ENCODE measurements at places on chromosomes 5 and 9. TPM values are rescaled to one million over a fixed set of nuclear protein-coding genes. Genes with fewer than 3 reads are reported as not detected.

DNA sequence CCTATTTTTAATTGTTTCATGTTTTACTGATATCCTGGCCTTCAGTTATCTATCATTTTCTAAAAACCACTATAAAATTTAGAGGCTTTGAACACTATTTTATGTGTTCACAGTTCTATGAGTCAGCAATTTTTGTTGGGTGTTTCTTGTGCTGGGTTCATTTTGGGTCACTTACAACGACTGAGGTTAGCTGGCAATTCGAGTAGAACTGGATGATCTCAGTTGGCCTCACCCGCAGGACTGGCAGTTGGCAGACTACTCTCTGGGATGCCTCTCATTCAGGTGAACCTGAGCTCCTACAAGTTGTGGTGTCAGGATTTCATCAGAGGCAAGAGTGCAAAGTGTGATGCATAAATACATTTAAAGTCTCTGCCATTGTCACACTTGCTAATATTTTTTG is 151.0 kb upstream of the PAPPA start:
- no peak for DNase-seq

Gene SLC6A18
- not detected for total RNA-seq

- no peak for DNase-seq
Measured at GRCh38 chr5:55897206-55897894, 46.2 kb downstream of the IL31RA start.

- DNase-seq: no peak
Measured at GRCh38 chr5:169686137-169686536, 49.1 kb downstream of the DOCK2 start.

DNA sequence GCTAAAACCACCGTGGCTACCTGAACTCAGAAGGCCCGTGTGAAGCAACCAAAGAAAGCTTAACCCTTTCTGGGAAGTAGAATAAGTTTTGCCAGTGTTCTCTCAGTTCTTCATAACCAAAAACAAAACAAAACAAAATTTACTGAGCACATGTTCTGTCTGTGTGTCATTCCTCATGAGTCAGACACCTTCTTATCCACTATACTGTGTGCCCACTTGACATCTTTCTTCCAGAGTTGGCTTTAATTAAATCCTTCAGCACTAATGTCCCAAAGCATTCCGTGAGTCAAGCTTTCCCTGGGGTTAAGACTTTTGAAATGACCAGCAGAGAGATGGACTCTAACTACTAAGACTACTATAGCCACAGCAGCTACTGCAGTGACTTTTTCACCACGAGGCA is 61.3 kb downstream of the GLIS3 start:
- no peak for DNase-seq

Gene ROPN1L
- 24.7 TPM for total RNA-seq

DNA sequence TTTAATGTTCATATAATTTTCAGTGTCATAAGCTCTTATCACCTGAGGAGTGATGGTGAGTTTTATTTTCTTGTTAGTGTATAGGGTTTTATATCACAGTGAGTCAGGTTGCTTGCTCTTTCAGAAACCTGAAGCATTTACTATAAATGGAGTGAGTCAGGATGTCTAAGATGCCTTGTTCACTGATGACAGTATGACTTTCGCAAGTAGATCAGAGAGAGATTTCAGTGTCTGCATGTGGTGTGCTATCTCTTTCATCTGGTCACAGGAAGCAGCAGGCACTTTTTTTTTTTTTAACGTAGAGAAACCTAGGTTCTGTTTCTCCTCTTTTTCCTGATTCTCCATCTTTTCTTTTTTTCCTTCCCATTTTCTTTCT is 237.1 kb downstream of the DMRTA1 start:
- no peak for DNase-seq

- DNase-seq: no peak
Measured at GRCh38 chr5:21862986-21863385, 990.2 kb downstream of the CDH12 start.

- peak; percentile 92 for DNase-seq
Measured at GRCh38 chr5:43039471-43040286, 440 bp downstream of the ANXA2R start.

Gene GDNF
- total RNA-seq: 0.17 TPM

DNA sequence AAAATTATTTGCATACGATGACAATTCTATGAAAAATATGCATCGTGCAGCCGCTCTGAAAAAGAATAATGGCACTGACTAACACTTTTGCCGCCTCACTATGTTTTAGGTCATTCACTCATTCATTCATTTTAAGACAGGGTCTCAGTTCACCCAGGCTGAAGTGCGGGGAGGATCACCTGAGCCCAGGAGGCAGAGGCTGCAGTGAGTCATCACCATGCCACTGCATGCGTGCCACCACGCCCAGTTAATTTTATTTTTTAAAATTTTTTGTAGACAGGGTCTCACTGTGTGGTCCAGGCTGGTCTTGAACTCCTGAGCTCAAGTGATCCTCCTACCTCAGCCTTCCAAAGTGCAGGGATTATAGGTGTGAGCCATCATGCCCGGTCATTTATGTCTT is 37.0 kb downstream of the RAPGEF1 start:
- no peak for DNase-seq

Gene PTGR1
- 11.8 TPM for total RNA-seq

GRCh38 chr9:7316166-7316795 is 483.3 kb downstream of the DMAC1 start:
- DNase-seq: no peak

Gene PCDHB14
- 1.6 TPM for total RNA-seq

DNA sequence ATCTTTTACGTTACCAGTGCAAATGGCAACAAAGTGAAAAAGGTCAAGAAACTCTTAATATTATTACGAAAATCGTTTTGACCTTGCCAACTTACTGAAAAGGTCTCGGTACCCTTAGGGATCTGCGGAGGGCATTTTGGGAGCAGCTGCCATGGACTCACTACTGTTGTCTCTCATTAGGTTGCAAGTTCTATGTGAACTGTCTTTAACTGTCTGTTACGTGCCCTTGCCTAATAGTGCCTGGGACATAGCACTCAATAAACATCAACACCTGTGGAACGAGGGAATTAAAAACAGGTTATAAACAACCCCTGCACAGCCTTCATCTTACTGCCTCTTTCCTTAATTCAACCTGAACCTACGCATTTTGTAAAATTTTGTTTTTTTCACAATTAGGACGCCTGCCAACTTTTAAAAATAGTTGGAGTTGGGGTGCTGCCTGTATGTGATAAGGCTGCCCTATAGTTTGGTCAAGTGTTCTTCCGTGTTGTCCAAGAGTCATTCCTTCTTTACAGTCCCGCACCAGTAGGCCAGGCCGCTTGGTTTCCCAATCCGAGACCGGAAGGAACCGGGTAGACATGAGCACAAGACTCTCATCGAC is 527 bp upstream of the SREK1 start:
- no peak for DNase-seq

Gene CFAP90
- total RNA-seq: 0.60 TPM

Gene PCDHB5
- 2.4 TPM for total RNA-seq

GRCh38 chr5:14870337-14871213 is 1.0 kb downstream of the ANKH start:
- DNase-seq: peak; percentile 80

Gene ADAM19
- total RNA-seq: 51.3 TPM

Gene OBP2B
- 0.95 TPM for total RNA-seq

Gene PDE6A
- total RNA-seq: not detected

- no peak for DNase-seq
Measured at GRCh38 chr5:13378091-13378490, 566.4 kb downstream of the DNAH5 start.

Gene BNC2
- total RNA-seq: 2.8 TPM

Gene CATSPER3
- total RNA-seq: not detected

DNA sequence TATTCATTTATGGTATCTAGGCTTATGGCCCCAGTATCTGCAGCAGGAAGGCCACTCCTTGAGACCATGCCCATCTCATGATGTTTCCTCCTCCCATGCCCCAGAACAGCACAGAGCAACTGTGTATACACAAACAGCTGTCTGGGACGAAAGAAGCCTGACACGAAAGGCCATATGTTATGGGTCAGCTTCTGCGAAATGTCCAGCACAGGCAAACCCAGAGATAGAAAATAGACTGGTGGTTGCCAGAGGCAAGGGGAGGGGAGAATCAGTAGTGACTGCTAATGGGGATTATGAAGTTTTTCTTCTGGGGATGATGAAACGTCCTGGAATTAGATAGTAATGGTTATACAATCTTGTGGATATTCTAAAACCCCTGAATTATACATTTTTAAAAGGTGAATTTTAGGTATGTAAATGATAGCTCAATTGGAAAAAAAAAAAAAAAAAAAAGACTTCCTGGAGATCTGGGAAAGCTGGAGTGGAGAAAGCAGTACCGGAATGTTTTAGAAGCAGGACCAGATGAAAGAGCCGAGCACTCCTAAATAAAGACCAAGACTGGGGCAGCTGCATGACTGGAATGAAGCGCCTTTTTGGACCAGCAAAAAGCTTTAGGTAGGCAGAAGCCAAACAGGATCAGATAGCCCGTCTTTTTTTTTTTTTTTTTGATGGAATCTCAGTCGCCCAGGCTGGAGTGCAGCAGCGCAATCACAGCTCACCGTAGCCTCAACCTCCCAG is 29.2 kb downstream of the PCDHGC5 start:
- peak; percentile 21 for DNase-seq

- DNase-seq: peak; percentile 82
Measured at GRCh38 chr5:132272311-132273210, 15.1 kb downstream of the PDLIM4 start.

Gene FOXD4L3
- not detected for total RNA-seq

Gene KIF4B
- 0.17 TPM for total RNA-seq

Gene PCDHB13
- total RNA-seq: 3.3 TPM

- no peak for DNase-seq
Measured at GRCh38 chr9:114336157-114336556, 6.5 kb downstream of the ORM2 start.

DNA sequence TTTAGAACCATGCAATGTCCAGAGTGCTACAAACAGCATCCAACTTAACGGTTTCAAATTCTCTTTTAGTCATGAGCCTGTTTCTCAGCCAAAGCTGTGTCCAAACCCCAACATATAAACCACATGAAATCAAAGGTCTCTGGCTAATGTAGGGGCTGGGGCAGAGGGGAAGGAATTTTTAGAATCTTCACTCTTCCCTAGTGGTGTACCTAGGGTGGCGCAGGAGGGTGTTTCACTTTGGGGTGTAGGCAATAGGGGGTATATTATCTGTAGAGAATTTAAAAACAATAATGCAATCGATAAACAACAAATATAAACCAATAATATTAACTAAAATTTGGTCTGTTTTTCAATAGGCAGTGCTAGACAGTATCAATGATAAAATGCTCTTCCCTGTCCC is 132.1 kb upstream of the BRINP1 start:
- DNase-seq: no peak

DNA sequence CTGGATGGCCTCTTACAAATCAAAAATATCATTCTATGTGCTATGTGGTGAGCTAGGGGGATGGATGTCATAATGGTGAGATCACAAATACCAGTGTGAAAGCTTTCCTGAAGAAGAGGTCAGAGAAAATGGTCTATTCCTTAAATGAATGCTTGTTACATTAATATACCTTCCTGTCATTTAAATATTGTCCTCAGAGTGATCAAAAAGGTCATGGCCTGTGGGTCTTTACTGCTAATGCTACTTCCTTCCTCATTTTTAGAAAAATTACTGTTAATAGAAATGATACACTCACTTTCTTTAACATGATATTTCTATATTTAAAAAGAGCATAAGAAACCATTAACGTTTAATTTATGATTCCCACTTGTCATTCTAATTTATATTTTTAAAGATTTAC is 9.7 kb downstream of the OMD start:
- no peak for DNase-seq

GRCh38 chr5:171697221-171698102 is 88.2 kb upstream of the SMIM23 start:
- no peak for DNase-seq

GRCh38 chr9:114410910-114411309 is 23.1 kb upstream of the AKNA start:
- DNase-seq: no peak

Gene TOMM5
- total RNA-seq: 68.3 TPM

- DNase-seq: no peak
Measured at GRCh38 chr5:143582869-143583268, 179.4 kb upstream of the NR3C1 start.

- DNase-seq: no peak
Measured at GRCh38 chr9:15138357-15138686, 168.7 kb downstream of the TTC39B start.

- no peak for DNase-seq
Measured at GRCh38 chr5:144352732-144353317, 182.2 kb downstream of the KCTD16 start.

- DNase-seq: peak; percentile 98
Measured at GRCh38 chr5:172806897-172807672, 27.0 kb upstream of the ERGIC1 start.

- no peak for DNase-seq
Measured at GRCh38 chr5:119418606-119419100, 33.6 kb upstream of the HSD17B4 start.

- DNase-seq: no peak
Measured at GRCh38 chr9:27600256-27600655, 27.0 kb upstream of the C9orf72 start.

GRCh38 chr5:98813755-98814154 is 40.3 kb downstream of the RGMB start:
- DNase-seq: no peak

Gene MEF2C
- 130 TPM for total RNA-seq

DNA sequence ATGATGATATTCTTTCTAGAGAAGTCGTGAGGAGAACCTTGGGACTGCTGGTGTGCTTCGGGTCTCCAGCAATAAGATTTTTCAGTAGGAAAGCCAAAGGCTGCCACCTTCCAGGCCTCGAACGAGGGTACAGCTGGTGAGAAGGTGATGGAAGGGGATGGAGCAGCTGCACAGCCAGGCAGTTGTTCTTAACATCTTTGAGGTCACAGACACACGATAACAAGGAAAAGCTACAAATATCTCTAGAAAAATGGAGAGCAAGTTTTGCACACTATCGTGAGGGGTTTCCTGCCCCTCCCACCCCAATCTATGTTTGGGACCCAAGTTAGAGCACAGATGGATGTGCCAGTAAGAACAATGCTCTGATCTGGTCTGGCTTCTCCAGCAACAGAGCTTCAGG is 6.8 kb upstream of the IL7R start:
- no peak for DNase-seq

Gene TAS2R1
- total RNA-seq: not detected

Gene IFNA13
- total RNA-seq: not detected

DNA sequence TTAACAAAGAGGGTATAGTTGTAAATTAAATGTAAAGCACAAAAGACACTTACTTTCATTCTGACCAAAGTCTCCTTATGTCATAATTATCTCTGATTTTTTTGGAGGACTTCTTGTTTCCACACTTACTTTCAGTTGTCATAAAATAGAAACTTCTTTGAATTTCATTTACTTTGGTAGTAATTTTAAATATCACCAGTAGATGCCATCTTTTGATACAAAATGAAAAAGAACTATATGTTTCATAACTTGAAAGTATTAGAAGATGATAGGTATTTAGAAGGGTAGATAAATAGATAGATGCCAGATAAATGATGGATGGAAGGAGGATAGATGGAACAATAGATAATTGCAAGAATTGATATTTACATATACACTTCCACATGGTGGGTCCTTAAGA is 1865.3 kb upstream of the CDH9 start:
- DNase-seq: no peak

GRCh38 chr5:35117967-35118366 is 70.2 kb upstream of the AGXT2 start:
- no peak for DNase-seq

- DNase-seq: no peak
Measured at GRCh38 chr5:10626473-10627013, 62.7 kb downstream of the ANKRD33B start.
